ENCODE measurements at places on chromosomes 16 and 17.

DNA sequence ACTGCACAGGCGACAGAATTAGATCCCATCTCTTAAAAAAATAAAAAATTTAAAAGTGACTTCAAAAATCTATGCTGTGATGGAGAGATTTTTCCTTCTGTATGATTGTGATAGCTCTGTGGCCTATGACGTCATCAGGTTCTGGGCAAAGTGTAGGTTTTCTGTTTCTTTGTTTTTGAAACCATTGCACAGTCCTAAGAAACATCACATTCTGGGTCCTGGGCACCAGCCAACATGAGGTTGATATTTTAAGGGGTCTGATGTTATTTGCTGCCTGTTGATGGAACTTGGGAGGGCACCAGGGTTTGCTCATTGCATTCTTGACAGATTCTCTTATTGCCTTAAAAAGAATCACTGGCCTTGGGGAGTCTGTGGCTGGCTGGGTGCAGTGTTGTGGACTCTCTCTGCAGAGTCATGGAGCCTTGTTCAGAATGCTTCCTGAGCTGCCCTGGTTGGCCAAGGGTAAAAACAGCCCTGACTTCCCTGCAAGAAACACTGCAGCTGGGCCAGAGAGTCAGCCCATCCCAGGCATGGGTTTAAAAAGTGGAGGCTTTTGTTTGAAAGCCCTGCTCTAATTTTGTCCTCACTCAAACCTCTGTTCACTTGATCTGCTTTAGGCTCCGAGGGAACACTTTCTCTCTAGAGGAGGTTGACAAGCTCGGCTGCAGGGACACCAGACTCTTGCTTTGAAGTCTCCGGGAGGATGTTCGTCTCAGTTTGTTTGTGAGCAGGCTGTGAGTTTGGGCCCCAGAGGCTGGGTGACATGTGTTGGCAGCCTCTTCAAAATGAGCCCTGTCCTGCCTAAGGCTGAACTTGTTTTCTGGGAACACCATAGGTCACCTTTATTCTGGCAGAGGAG, 10.5 kb upstream of the CYLD start:
- DNase-seq: no peak

GRCh38 chr16:73371584-73372319, 323.8 kb upstream of the ZFHX3 start:
- DNase-seq: no peak

- no peak for DNase-seq
Measured at GRCh38 chr17:41663451-41664171, 25.1 kb upstream of the EIF1 start.

GRCh38 chr17:19302791-19303331, 59.7 kb downstream of the B9D1 start:
- peak; percentile 63 for DNase-seq

- no peak for DNase-seq
Measured at GRCh38 chr16:17289674-17290635, 180.8 kb downstream of the XYLT1 start.

DNA sequence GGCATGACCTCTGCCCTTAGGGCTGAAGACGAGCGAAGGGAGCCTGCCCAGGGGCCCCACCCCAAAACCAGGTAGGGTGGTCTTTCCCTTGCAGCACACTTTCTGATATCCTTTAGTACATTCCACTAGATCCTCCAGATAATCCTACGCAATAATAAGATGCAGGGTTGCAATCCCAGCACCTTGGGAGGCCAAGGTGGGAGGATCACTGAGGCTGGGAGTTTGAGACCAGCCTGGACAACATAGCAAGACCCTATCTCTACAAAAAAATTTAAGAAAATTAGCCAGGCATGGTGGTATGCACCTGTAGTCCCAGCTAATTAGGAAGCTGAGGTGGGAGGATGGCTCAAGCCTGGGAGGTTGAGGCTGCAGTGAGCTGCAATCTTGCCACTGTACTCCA, 34.9 kb upstream of the MLKL start:
- DNase-seq: no peak
